ENCODE measurements at places on chromosomes 6 and 20.

DNA sequence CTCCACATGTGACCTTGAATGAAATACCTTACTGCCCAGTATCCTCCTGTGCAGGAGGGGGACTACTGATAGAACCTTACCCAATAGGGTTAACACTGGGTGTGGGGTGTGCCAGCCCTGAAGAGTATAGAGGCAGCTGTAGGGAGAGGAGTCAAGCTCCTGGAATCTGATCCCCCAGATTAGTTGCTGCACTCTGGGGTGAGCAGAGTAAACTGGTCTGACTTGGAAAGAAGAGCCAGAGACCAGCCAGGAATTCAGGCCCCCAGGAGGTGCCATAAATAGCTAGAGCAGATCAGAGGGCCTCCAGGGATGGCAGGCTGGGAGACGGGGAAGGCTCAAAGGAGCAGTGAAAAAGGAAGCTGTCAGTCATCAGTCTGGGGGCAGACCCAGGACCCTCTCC, 3.5 kb upstream of the APOBEC2 start:
- no peak for DNase-seq

DNA sequence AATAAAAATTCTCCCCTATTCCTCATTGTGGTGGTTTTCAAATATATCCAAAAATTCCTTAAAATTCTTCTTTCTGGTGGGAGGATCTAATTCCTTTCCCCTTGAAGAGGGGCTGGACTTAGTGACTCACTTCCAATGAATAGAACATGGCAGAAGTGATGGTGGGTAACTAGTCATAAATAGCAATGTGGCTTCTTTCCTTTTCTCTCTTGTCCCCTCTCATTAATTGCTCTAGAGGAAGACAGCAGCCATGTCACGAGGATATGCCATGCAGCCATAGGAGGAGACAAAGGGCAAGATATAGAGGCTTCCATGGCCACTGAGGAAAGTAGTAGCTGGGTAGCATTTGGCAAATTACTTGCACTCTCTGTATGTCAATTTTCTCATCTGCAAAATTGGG, 5.9 kb downstream of the VNN2 start:
- no peak for DNase-seq

GRCh38 chr6:77536701-77537100, 73.4 kb upstream of the HTR1B start:
- DNase-seq = no peak

GRCh38 chr20:20553541-20553940, 158.9 kb downstream of the RALGAPA2 start:
- no peak for DNase-seq

- DNase-seq = no peak
These were observed 24.9 kb upstream of the CFAP206 start for GRCh38 chr6:87382861-87383260.

- DNase-seq = no peak
These were observed 603.1 kb downstream of the HACE1 start for GRCh38 chr6:104256646-104257045.

- DNase-seq = no peak
These were observed 761.3 kb downstream of the HDGFL1 start for GRCh38 chr6:23330632-23331031.

- peak; percentile 93 for DNase-seq
These were observed 5.3 kb upstream of the FOXC1 start for GRCh38 chr6:1604158-1605003.

GRCh38 chr20:38737887-38738286, 10.4 kb upstream of the ACTR5 start:
- no peak for DNase-seq

DNA sequence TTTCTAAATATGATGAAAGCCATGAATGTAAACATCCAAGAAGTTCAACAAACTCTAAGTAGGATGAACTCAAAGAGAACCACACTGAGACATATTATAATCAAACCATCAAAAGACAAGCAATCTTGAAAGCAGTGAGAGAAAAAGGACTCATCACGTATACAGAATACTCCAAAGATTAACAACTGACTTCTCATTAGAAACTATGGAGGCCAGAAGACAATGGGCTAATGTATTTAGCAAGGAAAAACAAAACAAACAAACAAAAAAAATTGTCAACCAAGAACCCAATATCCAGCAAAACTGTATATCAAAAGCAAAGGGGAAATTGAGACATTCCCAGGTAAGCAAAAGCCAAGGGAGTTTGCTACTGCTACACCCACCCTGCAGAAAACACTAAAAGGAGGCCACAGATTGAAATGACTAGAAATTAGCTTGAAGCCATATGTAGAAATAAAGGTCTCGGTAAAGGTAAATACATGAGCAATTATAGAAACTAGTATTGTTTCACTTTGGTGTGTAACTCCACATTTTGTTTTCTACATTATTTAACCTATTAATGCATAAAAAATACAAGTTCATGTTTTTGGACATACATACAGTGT, 301.1 kb upstream of the QKI start:
- no peak for DNase-seq

- no peak for DNase-seq
These were observed 10.1 kb downstream of the AAR2 start for GRCh38 chr20:36246401-36246800.

DNA sequence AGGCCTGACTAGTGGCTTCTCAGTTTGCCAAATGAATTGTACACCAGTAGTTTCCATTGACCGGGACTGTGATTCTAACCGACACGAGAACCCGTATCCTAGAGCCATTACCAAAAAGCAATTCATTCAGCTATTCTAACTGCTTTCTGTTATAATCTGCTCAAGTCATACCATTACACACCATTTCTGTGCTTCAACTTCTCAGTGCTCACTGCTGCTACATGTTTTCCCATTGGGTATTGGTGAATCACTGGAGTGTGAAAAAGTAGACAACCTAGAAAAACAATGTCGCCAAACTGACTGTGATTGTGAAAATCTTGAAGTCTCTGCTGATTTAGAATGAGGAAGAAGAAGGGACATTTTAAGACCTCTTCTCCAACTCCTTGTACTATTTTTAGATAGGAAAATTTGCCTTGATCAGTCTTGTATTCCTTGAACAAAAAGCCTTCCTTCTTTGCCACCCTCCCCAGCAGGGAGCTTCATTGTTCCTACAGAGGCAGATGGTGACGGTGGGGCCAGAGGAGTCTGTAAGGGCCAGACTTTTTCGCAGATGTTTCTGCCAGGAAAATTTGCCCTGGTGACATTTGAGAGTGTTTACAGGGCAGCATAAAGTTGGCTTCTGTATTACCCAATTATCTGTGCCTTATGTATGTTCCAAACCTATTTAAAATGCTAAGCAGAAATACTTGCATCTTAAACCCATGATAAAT, 31.7 kb upstream of the MAP3K4 start:
- no peak for DNase-seq

GRCh38 chr6:90347411-90347851, 50.8 kb upstream of the BACH2 start:
- DNase-seq = peak; percentile 17

DNA sequence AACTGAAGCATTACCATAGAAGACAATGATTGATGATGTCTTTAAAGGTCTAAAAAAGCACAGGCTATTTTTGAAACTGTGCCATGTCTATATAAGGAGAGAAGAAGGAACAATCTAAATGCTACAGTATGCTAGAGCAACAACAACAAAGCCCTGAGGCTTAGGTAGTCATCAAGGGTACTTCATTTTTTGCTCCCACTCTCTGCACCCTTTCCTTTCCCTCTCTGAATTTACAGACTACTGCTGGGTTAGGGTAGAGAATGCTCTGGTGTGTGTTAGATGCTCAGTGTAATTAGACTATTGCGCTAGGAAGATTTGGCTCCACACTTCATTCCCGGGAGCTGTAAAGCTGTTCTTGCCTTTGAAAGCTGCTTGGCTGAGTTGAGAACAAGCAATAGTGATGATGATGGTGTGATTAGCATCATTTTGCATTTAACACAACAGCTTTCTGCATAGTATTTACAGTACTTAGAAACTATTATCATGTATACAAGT, 1262.5 kb upstream of the CITED2 start:
- DNase-seq = no peak

GRCh38 chr6:146898069-146898887, 299.5 kb downstream of the ADGB start:
- no peak for DNase-seq

DNA sequence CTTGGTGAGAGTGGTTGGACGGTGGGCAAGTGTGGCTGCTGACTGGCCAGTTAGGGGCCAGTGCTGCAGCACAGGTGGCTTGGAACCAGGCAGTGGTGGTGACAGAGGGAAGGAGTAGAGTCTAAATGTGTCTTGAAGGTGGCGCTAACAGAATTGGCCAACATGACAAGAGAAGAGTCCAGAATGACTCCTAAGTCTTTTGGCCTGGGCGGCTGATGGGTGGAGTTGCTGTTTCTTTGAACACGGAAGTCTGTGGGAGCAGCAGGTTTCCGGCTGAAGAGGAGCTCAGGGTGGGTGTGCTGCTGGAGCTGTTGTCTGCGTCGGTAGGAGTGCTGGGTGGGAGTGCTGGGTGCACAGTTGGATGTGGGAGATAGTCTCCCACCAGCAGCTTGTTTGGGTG, 10.1 kb downstream of the LSM14B start:
- peak; percentile 62 for DNase-seq

DNA sequence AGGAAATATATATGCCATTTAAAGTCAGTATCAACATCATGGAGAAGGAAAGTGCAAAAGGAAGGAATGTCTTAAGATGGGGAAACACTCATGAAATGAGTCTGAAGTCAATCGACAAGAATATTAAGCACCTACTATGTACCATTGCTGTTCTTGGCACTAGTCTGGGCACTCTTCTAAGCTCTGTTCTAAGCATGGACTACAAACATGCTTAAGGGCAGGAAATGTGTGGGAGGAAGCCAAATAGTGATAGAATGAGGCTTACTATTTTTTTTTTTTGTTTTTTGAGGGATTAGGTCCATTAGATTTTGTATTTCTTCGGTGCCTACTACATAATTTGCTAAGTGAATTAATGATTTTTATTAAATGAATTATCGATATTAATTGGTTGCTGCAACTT, 83.8 kb upstream of the SUPT3H start:
- DNase-seq = no peak

DNA sequence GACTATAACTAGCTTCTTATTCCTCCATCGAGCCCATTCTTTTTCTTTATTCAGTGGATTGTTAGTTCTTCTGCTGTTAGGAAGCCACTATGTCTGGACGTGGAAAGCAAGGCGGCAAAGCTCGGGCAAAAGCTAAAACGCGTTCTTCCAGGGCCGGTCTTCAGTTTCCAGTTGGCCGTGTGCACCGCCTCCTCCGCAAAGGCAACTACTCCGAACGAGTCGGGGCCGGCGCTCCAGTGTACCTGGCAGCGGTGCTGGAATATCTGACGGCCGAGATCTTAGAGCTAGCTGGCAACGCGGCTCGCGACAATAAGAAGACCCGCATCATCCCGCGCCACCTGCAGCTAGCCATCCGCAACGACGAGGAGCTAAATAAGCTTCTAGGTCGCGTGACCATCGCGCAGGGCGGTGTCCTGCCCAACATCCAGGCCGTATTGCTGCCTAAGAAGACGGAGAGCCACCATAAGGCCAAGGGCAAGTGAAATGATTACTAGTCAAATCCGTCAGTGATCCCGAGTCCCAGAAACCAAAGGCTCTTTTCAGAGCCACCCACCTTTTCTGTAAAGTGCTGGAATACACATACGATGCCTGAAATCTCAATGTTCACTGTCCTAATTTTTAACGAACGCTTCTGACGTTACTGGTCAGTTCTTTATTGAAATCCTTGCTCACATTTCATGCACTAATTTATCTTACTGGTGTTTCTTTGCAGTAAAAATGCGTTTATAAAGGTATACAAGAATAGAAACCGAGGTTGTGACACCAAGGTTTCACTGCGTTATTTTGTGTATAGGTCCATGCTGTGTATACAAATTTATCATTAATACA, 129.9 kb downstream of the HFE start:
- peak; percentile 92 for DNase-seq

DNA sequence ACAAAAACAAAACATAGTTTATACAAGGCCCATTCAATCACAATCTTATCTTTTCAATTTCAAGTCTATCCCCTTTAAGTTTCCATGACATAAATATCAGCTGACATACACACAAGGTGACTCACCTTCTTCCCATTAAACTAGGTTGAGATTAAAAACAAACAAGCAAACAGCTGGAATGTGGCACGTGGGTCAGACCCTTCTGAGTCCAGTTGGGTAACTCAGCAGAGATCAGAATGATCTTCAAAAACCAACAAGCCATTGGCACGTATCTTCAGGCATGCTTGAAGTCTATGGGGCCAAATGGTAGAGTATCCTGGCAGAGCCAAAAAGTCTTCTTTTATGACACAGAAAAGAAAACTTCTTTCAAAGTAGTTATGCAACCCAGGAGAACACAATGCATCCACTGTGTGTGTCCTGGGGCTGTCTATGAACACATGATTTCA, 603.5 kb upstream of the CITED2 start:
- DNase-seq = no peak

- no peak for DNase-seq
These were observed 70.5 kb upstream of the PRL start for GRCh38 chr6:22367346-22367745.

DNA sequence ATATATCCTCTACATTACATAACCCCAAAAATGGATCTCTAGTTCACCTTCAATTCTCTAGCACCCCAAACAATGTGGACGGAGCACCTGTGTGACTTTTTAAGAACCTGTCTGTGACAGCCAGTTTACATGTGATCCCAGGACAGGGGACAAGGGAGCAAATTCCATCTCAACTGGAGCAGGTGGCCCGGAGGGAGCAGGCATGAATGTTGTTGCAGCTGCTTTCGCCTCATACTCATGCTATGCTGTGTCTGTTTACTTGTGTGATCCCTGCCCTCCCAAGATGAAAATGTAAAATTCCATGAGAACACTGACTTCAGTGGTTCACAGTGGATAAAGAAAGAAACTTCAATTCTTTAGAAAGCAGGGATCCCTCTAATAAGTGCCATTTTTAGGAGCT, 600.3 kb downstream of the CDH26 start:
- no peak for DNase-seq

- peak; percentile 55 for DNase-seq
These were observed 208.8 kb downstream of the BMP2 start for GRCh38 chr20:6976106-6976900.

- no peak for DNase-seq
These were observed 39.6 kb downstream of the DUSP22 start for GRCh38 chr6:331622-332521.

DNA sequence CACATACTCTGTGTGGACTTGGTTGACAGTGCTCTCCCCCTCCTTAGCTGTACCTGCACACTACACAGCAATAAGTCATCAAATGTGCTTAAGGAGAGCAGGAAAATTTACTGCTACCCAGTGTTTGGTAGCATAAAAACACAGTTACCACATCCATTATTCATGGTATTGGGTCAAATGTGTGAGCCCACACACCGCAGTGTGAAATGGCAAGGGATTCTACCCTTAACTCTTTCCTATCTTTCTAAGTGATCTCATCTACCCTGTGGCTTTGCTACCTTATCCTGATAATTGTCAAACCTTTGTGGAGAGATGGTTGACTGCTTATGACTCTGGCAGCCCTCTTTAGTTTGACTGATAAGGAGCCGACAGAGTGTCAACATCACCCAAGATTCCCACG, 47.6 kb downstream of the STX11 start:
- DNase-seq = no peak

GRCh38 chr20:43662943-43663655, 3.8 kb upstream of the MYBL2 start:
- no peak for DNase-seq

GRCh38 chr20:58797371-58798338, 53.0 kb downstream of the GNAS-AS1 start:
- DNase-seq = no peak

- DNase-seq = peak; percentile 53
These were observed 56.4 kb downstream of the LYRM4 start for GRCh38 chr6:5204376-5204775.

GRCh38 chr6:5122504-5123112, 37.5 kb downstream of the PPP1R3G start:
- no peak for DNase-seq
